ENCODE measurements at places on chromosomes 7 and 10.

DNA sequence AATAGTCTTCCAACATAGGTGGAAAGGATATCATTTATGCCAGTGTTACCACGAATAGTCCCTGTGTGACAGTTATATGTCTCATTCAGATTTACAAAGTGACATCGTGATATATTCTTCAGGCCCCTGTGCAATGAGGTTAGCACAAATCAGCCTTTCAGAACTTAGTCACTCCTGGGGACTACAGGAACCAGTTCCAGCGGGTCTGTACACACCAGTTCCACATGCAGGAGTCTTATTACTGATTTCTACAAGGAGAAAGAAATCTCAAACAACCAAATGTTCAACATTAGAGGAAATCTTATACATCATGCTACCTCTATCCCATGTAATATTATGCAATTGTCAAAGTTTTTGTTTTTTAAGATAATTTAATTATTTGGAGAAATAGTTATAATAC, 4.4 kb upstream of the WDR91 start:
- DNase-seq, result no peak

- DNase-seq, result no peak
Observed at GRCh38 chr7:67267914-67268313, 271.3 kb downstream of the TYW1 start.

- no peak for DNase-seq
Observed at GRCh38 chr10:49257626-49258349, 41.2 kb upstream of the C10orf71 start.

GRCh38 chr7:47600199-47601118, 18.5 kb upstream of the TNS3 start:
- DNase-seq, result no peak

- DNase-seq, result no peak
Observed at GRCh38 chr10:99466632-99467223, 36.3 kb upstream of the GOT1 start.

DNA sequence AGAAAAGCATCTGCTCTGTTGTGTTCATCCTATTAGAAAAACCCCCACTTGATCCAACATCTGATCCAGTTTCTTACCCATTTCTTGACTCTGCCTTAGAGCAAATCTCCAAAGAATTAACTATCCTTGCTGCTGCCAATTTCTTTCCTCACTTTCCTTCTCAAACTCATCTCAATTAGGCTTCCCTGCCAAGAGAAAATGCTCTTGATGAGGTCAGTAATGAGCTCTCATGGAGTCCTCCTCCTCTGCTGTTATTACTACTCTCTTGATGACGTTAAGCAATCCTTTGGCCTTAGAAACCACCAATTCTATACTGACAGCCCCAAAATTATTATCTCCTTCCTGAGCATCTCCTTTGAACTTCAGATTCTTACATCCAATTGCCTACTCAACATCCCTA, 162.0 kb upstream of the FAM13C start:
- no peak for DNase-seq

GRCh38 chr10:29923416-29923965, 135.9 kb downstream of the JCAD start:
- DNase-seq, result no peak

DNA sequence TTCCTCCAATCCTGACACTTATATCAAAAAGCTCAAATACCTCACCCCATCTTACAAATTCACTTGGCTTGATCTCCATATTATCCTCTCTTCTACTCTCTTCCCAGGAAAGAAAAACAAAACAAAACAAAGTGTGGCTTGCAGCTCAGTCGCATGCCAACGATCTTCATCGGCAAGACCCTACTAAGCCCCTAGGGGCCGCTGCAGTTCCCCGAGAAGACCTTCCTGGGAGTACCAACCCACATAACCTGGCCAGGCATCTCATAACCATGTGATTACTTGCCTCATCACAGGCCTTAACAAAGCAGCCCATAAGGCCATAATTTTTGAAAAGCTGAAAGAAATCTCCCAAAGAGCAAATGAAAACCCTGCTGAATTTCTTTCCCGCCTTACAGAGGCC, 103.7 kb downstream of the ZNF92 start:
- DNase-seq, result no peak

DNA sequence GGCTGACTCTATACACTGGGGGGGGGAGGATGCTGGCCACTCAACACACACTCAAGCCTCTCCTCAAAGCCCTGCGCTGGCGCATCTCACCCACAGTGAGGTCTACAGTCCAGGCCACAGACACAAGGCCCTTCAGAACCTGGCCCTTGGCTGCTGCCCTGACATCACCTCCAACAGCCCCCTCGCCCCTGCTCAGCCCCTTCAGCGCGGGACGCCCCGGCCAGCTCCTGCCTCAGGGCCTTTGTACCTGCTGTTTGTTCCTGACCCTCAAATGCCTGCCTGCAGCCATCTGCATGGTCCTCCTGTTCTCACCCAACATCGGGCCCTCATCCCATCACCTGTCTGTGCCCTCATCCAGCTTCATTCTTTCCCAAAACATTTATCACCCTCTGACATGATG, 572.6 kb downstream of the DNAJB6 start:
- no peak for DNase-seq

GRCh38 chr7:142593106-142593505, 156.2 kb upstream of the PRSS1 start:
- DNase-seq, result no peak

DNA sequence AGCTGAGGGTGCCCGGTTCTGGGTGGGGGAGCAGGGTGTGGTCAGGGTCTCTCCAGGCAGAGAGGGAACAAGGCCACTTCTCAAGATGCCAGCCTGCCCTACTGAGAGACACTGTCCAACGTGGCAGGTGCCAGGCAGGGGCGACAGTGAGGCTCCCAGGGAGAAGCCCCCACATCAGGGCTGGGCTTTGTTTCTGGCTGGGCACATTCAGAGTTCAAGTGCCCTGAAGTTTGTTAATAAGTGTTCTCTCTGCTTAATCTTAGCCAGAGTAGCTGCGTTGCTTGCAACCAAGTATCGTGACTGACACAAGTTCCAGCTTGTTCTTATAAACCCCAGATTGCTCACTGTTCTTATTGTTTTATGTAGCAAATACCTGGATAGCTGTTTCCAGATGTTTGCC, 21.8 kb downstream of the FOXL3 start:
- DNase-seq, result no peak

GRCh38 chr7:32588657-32589056, 93.4 kb downstream of the AVL9 start:
- DNase-seq, result peak; percentile 78

GRCh38 chr10:131652438-131653139, 248.2 kb upstream of the PPP2R2D start:
- DNase-seq, result no peak

DNA sequence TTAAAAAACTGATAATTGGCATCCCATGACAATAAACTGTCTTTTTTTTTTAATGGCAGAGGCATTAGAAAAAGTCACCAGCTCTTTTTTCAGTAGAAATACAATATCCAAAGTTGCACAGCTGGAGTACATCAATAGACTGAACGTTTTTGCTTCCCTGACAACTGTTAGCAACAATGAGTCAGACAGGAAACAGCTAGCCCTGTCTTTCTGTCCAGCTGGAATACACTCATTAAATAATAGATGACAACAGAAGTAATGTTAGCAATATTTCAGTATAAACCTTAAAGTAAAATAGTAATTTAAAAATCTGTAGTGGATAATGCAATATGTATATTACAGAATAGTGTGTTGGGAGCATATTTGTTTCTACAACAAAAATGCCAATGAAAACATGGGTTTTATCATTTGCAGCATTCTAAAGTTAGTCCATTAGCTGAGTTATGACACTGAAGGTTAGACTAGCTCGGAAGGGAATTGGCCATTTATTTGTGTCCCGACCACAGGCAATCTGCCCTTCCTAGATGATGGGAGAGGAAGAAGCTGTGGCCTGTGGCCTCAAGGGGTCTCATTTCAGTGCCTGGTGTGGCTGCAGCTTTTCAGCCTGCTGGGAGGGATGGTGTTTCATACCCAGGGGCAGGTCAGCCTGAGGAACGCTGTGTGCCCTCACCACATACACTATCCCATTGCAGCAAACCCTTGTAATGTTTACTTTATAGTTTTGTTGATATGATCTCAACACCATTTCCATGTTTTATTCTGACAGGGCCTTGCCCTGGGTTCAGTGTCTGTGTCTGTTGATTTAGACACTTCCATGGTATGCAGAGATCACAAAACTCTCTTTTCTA, 173.3 kb downstream of the SLC16A9 start:
- no peak for DNase-seq

DNA sequence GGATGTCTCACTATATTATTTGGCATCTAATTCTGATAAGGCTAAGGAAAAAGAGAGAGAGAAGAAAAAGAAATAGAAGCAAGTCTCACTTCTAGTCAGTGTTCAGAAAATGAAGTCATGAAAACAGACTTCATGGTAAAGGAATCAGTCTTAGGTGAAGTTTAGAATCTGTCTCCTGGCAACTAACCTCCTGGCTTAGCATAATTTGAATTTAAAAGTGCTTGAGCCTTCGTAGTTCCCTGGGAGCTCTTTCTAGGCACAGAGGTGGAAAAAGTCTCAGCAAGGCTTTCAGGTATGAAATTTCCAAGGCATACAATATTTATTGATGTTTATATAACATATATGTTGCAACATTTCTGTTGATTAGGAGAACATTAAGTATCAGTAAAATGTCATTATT, 10.4 kb downstream of the CHRM2 start:
- no peak for DNase-seq

GRCh38 chr7:135377171-135377570, 132.7 kb downstream of the CNOT4 start:
- DNase-seq, result no peak

DNA sequence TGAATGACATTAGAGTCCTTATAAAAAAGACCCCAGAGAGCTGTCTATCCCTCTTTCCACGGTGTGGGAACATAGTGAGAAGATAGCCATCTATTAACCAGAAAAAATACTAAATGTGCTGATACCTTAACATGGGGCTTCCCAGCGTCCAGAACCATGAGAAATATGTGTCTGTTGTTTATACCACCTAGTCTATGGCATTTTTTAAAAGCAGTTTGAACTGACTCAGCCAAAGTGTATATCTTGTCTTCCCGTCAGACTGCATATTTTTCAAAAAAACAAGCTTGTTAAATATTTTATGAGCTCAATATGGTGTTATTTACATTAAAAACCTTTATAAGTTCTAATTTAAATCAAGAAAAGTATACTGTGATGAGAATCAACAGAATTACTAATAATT, 255.3 kb downstream of the HGF start:
- DNase-seq, result no peak

GRCh38 chr10:24272374-24272773, 63.4 kb downstream of the KIAA1217 start:
- DNase-seq, result no peak

- no peak for DNase-seq
Observed at GRCh38 chr7:16278167-16278787, 143.1 kb downstream of the CRPPA start.

DNA sequence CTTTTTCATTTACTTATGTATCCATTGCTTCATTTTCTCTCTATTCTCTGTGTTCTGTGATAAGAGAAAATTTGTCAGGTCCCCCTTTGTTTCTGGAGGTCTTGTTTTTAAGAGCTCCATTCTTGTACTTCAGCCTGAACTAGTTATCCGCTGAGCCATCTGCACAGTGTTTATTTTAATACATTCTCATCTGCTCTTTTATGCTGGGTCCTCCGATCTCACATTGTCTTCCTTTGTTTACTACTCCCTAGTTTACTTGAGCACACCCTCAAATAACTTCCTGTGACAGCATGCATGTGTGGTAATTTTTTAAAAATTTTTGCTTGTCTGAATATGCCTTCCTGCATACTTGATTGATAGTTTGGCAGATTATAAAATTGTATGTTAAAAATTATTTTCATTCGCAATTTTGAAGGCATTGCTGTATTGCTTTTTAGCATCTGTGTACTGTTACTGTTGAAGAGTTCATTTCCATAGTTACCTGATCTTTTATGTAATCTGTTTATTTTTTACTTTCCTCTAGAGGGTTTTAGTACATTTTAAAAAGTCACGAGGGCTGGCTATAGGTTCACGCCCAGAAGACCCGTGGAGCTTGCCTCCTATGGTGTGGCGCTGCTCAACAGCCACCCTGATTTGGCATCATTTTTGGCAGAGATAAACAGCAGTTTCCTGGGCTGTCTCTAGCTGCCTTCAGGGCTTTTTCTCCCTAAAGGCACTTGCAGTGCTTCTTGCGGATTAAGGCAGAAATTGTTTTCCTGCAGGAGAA, 31.9 kb downstream of the RSBN1L start:
- no peak for DNase-seq

- no peak for DNase-seq
Observed at GRCh38 chr10:115171392-115171960, 78.3 kb downstream of the ATRNL1 start.

DNA sequence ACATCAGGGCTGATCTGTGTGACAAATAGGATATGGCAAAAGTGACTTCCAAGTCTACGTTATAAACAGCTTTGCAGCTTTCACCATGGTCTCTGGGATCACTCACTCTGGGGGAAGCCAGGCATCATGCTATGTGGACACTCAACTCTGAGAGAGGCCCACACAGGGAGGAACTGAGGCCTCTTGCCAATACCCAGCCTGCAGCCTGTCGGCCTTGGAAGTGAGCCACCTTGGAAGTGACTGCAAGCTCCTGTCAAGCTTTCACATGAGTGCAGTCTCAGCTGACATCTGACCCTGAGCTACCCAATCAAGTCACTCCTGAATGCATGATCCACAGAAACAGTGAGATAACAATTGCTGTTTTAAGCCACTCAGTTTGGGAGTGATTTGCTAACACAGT, 56.5 kb downstream of the MMRN2 start:
- DNase-seq, result no peak

DNA sequence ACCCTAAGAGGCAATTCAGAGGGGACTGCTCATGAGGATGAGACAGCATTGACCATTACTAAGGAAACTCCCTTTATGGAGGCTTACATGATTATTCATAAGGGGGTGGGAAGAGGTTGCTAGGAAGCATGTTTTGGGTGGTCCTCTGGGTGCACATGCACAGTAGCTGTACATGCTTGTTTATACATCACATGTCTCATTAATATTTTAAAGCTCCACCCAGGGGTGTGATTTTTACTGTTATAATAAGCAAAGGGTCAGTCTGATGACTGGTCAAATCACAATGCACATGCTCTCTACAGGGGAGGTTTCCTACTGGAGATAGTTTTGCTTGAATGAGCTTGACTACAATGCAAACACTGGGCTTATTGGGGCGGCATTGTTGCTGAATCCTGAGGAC, 23.8 kb upstream of the PPP1R9A start:
- no peak for DNase-seq

DNA sequence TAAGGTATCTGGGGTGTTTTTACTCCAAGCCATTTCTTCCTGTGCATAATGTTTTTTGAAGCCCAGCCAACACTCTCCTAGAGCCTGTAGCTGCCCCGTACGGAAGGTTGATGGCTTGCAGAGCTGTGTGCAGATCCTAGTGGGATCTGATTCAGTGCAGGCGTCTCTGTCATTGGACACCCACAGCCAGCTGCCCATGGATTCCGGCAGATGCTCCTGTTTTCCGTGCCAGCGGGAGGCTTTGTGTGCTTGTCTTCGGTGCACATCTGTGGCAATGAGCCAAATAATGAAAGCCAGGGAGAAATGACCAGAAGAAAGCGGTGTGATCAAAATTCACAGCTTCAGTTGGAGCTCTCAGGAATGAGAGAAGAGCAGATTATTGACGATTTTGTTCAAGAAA, 426.4 kb downstream of the TYW1 start:
- DNase-seq, result no peak

- DNase-seq, result peak; percentile 39
Observed at GRCh38 chr7:139648941-139649425, 125.5 kb downstream of the CLEC2L start.
